ENCODE measurements at places on chromosomes 1 and 21. TPM values are rescaled to one million over a fixed set of nuclear protein-coding genes. Genes with fewer than 3 reads are reported as not detected.

The BTG2 gene
- 178 TPM for total RNA-seq

The IFI44L gene
- total RNA-seq, result 25.6 TPM

The RGL1 gene
- 80.8 TPM for total RNA-seq

DNA sequence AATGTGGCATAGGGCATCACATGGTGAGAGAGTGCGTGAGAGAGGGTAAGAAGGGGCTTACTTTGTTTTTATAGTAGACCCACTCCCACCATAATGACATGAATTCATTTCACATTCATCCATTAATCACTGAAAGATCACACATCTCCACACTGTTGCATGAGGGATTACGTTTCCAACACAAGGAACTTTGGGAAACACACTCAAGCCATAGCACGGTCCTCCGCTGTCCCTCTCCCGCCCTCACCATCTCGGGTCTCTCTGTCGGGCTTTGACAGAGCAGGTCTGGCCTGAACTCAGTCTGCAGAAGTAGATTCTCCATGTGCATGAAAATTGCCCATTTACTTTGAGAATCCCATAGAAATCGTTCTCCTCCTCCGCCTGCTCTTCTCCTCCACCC lies 312.2 kb downstream of the MATN1 start:
- peak; percentile 26 for DNase-seq

DNA sequence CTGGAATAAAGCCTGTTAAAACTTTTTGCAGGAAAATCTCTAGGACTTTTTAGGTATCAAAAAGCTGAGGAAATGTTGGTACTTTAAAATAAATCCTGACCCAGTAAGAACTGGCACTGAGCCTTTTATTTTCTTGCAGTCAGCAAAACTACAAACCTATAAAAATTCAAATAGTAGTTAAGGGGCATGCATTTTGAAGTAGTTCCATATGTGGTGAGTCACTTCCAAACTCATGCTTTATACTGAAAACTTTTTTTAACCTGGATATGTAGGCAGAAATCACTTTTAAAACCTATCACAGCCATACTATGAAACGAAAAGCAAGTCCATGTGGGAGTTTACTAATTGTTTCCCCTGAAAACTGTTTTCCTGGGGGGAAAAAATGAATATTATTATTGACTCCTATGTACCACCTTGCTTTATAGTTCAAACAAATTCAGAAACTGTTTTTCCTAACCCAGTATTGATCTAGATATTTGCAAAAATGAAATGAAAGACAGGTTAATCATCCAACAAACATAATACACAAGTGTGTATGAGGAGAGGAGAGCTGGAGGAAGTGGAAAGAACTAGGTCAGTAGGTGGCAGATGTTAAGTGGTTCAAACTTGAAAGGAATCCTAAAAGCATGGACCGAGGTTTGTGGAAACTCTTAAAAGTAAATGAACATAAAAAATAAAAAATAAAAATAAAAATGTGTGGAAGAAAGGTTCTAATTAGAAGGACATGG lies 30.5 kb downstream of the NRIP1 start:
- DNase-seq, result no peak

The SPRR2A gene
- total RNA-seq, result not detected

DNA sequence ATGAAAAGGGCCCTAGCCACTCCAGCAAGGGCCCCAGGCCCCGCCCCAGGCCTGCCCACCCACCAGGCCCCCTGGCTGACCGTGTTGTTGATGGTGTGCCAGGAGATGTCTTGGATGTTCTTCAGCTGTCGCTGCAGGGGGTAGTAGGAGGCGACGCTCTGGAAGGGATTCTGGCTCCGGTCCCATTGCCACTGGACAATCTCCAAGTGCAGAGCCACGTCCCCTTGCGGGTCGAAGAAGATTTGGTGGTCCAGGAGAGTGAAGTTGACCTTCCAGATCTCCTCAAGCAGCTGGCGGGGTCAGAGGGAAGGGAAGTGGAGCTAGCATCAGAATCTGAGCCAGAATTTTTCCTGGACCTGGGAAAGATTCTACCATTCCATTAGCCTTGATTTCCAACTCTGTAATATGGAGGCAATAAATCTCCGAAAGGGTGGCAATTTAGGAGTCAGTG lies 10.2 kb downstream of the TAS1R2 start:
- no peak for DNase-seq

GRCh38 chr1:10674700-10675609 lies 121.5 kb downstream of the CASZ1 start:
- no peak for DNase-seq

DNA sequence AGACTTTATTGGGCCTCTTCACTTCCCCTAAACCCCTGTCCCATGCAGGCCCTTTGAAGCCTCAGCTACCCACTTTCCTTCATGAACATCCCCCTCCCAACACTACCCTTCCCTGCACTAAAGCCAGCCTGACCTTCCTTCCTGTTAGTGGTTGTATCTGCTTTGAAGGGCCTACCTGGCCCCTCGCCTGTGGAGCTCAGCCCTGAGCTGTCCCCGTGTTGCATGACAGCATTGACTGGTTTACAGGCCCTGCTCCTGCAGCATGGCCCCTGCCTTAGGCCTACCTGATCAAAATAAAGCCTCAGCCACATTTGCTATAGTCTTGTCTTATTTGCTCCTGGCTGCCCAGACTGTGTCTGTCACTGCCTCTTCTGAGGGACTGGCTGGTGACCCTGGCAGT lies 5.5 kb downstream of the GSTM4 start:
- DNase-seq, result no peak

DNA sequence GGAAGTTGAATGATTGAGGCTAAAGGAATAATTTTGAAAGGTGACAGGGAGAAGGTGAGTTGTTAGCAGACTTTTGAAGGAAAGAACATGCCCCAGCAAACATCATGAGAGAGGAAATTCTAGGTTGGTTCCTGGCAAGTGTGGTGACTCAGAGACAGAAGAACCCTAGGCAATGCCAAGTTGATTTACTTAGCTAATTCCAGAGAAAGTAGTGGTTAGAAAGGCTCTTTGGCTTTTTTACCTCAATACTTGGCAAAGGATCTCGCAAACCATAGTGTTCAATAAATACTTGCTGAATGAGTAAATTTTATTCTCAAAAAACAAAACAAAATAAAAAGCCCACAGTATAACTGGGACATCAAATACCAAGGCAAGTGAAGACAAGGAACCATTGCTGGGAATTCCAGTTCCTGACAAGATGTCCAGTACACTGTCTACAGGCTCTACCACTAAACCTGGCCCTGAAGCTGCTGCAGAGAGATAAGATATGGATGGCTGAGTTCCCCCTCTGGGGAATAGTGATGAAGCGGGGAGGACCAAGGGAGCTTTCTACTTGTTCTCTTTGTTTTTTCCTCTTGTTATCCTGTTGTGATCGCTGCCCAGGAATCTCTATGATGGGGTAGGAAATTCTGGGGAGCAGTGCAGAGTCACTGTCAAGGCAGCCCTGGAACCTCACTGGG lies 48.2 kb downstream of the IL12RB2 start:
- DNase-seq, result no peak

GRCh38 chr1:64915381-64916274 lies 50.7 kb downstream of the JAK1 start:
- no peak for DNase-seq

Data from mesenteric fat pad (tissue), 1 donor.